GM12864 (cell line): ENCODE measurements at places on chromosomes 6 and 20.

- DNase-seq, result no peak
Observed at GRCh38 chr6:1100269-1100668, 211.6 kb upstream of the FOXQ1 start.

- DNase-seq, result no peak
Observed at GRCh38 chr20:57445298-57445697, 54.1 kb downstream of the RBM38 start.

DNA sequence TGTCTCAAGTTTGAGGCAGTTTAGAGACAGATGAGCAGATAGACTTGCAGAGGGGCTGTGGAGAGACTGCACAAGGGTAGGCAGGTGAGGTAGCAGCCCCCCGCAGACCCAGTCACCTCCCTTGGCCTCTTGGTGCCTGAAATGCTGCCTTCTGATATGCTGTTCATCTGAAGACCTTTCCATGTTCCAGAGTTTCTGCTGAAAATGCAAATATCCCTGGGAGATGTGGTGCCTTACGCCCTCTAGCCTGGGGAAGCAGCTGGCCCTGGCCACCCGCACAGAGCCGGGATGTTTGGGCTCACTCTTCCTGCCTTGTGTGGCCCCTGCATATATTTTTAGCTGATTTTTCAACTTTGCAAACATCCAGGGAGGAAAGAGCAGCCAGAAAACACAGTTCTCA is 51.4 kb downstream of the TMEM242 start:
- DNase-seq, result no peak

DNA sequence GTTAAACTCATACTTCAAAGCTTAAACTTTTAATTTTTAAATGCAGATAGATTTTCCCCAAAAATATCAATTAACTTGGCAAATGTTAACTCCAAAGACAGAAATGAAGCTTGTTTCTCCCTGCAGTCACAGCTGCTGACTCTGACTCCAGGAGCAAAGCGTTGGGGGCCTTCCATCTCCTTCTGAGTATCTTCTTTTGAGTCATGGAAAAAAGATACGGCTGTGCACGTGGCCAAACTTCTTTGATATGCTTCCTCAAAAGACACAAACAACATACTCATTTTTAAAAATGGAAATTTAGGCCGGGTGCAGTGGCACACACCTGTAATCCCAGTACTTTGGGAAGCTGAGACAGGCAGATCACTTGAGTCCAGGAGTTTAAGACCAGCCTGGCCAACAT is 28.3 kb downstream of the KIF16B start:
- no peak for DNase-seq

GRCh38 chr6:35209081-35209480 is 4.7 kb upstream of the SCUBE3 start:
- DNase-seq, result no peak

GRCh38 chr6:158773581-158774449 is 45.4 kb downstream of the EZR start:
- DNase-seq, result no peak

GRCh38 chr6:154938221-154938580 is 56.9 kb upstream of the TIAM2 start:
- DNase-seq, result no peak

DNA sequence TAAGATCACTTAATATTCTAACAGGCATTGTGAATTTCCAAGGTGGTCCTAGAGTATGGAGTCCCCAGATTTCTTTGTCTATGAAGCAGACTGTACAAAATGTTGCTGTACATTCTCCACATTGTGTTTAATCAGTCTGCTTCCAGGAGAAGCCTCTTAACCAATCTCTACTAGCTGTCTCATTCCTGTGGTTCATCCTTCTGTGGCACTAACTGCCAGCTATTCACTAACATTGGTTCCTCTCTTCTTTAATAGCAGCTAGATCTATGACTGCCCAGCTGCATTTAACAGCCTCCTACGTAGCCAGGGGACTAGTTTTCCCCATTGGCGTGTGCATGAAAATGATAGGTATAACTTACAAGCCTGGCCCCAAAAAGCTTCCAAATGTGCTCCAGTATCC is 395.4 kb downstream of the SAMD5 start:
- no peak for DNase-seq

GRCh38 chr6:142416686-142417085 is 114.9 kb downstream of the ADGRG6 start:
- no peak for DNase-seq

DNA sequence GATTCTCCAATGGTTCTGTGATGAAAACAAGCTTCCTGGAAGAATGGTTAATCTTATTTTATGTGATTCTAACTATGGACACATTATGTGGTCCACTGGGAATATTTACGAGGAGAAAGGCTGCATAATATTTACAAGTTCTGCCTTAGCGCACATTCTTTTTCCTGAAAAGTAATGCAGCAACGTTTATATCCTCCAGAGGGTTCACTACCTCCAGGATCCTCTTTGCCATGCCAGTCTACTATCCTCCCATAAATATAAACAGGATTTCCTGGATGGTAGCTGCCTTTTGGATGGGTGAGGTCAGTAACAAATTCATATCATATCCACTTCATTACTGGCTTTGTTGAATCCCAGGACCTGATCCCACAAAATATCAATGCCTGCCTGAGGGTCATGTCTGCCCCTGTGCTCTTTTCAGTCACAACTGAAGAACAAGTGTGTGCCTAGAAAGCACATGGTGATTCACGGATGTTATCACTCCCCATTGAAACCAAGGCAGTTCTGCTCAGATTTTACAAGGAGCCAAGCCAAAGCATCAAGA is 30.4 kb downstream of the ADGRF5 start:
- DNase-seq, result no peak

GRCh38 chr6:51474022-51474975 is 613.1 kb downstream of the PKHD1 start:
- DNase-seq, result no peak

GRCh38 chr6:169956580-169956979 is 205.2 kb downstream of the ERMARD start:
- no peak for DNase-seq

GRCh38 chr20:24767623-24768100 is 181.4 kb upstream of the CST7 start:
- no peak for DNase-seq

DNA sequence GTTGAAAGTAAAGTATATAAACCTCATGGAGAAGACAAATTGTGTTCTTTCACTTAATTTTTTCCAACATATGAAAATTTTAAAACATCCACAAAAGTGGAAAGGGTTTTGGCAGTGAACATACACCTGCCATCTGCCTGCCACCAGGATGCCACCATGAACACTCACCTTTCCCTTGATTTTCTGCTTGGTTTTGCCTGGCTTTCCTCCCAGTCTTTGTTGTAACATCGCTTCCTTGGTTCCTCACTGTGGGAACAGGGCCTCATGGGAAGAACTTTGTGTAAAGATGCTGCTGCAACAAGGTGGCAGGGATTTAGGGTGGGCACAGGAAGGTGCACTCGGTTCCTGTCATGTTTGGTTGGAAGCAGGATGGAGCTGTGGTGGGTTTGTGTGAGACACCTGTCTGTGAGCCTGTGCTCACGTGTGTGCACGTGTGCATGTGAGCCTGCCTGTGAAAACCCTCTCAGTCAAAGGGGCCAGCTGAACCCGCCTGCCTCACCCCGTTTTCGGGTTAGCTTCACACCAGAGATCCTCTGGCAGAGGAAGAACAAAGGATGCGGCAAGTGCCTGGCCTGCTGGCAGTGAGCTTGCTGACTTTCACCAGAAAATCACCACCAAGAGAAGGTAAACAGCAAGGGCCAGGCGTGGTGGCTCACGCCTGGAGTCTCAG is 11.0 kb upstream of the RBM38 start:
- no peak for DNase-seq

GRCh38 chr6:12621754-12622153 is 94.8 kb upstream of the PHACTR1 start:
- DNase-seq, result no peak

DNA sequence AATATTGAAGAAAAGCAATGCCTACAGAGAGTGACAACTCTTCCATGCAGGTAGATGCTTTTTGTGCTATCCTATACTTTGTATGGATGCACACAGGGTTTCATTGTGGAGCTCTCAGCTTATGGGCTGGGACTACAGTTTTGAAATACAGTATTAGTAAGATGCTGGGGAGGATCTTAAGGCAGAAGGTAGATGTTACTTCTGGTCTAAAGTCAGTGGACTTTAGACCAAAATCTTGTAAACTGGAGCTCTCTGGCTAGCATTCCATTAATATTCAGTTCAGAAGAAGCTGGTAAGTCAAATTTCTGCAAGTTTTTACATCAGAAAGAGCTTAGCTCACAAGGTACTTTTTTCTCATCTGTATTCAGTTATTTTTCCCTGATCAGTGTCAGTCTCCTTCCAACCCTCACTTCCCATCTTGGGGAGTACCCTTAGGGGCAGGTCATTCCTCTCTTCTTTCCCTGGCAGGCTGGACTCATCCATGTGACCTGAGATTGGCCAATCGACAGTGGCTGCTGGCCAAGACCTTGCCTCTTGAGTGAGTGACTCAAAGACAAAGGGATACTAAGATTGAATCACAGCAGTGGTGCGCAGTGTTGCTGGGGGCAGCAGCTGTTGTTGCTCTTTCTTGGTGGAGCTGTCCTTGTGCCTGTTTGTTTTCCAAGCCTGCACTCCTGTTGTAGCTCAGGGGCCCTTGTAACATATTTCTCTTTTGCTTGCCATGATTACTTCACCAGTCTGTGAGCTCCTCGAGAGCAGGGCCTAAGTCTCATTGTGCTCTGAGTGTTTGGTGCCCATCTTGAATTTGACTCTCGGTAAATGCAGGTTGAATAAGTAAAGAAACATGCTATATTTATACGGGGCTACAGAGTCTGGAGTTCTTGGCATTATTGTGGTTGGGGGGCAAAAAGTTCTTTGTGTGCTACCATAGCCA is 2.8 kb upstream of the PHF20 start:
- DNase-seq, result peak; percentile 40

GRCh38 chr6:111176038-111176759 is 88.9 kb downstream of the SLC16A10 start:
- DNase-seq, result no peak

- DNase-seq, result no peak
Observed at GRCh38 chr6:125984311-125984710, 2.0 kb upstream of the TRMT11 start.

DNA sequence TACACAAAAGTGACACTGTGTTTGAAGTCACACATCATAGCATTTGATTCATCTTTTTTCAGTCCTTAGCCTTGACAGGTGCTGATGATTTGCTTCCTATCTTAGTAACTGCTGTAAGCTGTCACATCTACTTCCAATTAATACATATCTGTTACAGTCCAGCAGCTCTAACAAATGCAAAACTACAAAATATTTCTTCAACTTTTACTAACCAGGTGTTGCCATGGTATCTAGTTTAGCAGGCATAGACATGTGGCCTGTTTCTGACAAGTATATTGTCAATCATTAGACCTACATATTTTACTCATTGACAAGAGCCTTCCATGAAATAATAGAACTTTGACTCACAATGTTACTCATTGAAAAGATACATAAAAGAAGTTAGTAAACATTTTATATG is 1159.7 kb downstream of the GRIK2 start:
- no peak for DNase-seq

DNA sequence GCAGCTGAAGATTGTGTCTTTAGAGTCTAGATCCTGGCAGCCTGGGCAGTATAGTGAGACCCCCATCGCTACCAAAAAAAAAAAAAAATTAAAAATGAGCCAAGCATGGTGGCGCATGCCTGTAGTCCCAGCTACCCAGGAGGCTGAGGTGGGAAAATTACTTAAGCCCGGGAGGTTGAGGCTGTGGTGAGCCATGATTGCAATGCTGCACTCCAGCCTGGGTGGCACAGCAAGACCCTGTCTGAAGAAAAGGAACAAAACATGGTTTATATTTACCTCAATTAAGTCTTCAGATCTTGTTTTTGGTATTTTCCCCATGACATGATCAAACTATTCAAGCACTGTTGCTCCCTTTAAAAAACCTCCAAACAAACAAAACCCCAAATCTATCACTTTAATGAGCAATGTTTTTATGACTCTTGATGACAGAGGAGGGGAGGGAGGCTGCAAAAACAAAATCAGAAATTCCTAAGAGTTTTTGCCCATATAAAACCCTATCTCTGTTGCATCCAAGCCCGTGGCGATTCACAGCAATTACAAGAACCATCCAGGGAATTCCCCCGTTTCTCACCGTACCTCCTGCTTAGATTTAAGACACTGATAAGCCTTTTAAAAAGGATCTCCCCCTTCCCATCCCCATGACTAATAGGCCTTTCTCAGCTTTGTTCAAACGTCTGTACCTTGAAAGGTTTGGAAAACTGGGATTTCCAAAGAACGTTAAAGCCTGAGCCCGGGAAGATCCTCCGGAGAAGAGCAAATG is 259.9 kb downstream of the BMP7 start:
- no peak for DNase-seq

GRCh38 chr6:28206928-28207509 is 18.1 kb upstream of the ZSCAN9 start:
- no peak for DNase-seq

GRCh38 chr6:21258665-21259064 is 334.9 kb upstream of the SOX4 start:
- no peak for DNase-seq

GRCh38 chr6:43147691-43148477 is 23.2 kb upstream of the SRF start:
- DNase-seq, result no peak

- no peak for DNase-seq
Observed at GRCh38 chr6:22471132-22471690, 98.2 kb upstream of the HDGFL1 start.

DNA sequence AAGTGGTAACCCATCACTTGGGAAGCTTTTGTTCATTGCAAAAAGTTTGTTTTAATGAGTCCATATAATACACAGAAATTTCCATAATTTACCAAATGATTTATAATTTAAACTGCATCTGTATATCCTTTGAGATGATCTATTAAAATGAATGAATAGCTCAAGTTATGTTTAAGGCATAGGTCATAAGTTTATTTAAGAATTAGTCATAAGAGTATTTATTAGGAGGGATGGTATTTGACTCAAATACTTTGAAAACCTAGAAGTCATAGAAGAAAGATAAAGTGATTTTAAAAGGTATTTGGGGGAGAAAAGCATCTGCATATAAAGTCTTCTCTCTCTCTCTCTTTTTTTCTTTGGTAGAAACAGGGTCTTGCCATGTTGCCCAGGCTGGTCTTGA is 388.5 kb downstream of the CDKAL1 start:
- DNase-seq, result no peak

DNA sequence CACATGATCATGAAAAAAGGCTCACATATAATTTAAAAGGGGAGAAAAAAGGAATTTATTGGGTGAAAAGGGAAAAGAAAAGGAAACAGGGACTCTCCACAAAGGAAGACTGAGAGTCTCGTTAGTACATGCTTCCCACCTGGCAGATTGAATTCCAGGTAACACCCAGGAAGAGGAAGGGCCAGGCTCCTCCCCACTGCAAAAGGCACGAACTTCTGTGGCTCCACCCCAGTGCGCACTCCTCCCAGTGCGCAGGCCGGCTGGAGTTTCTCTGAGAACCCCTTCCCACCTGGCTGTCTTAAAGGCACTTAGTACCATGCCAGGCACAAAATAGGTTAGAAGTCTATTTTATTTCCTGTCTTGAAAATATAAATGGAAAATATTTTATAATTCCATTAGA is 129.8 kb downstream of the COL12A1 start:
- no peak for DNase-seq
